ENCODE measurements at places on chromosomes 6 and 20.

- DNase-seq = no peak
These were observed 128.9 kb upstream of the ZNF184 start for GRCh38 chr6:27601668-27602254.

DNA sequence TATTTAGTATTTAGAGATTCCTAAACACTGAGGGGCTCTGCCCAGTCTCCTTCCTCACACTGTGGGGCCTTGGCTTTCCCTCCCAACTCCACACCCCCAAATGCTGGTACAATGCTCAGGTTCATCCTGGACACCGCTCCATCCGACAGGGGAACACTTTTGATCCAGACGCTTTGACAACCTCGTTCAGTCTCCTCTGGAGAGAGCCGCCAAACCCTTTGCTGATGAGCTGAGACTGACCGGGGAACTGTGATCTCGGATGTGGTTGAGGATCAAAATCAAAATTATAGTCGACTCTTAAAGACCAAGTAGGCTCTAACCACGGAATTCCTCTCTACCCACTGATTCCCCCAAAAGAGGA is 38.8 kb upstream of the HLA-E start:
- DNase-seq = no peak

- DNase-seq = no peak
These were observed 52.3 kb downstream of the PIGU start for GRCh38 chr20:34624629-34625028.

DNA sequence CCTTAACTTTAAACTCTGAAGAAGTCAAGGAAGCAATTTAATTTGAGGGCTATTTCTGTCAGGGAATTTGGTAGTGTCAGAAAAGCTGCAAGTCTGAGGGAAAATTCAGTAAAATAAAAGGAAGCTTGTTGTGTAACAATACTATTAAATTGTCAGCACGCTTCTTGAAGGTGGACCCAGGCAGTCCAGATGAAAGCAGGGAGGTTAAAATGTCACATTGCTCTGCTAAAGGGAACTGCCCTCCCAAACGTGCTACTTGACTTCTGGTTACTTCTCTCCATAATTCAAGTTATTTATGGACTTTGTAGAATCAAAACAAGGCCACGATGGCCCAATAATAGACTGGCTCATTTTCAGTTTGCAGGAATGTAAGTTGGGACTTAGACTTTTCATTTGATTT is 28.2 kb upstream of the ARMC2 start:
- DNase-seq = no peak

DNA sequence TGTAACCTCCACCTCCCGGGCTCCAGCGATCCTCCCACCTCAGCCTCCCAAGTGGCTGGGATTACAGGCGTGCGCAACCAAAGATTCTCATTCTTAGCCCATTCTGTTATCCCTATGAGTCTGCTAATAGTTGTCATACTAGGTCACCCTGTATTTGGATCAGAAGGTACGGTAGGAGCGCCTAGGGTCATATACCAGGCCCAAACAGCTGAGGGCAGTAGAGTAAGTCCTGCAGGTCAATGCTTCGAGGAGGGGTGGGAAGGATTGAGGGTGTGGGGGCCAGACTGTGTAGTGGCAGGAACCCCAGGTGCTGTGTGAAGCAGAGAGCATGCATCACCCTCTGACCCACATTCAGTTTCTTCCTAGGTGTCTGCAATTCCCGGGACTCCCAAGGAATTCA is 22.7 kb upstream of the POU5F1 start:
- no peak for DNase-seq

- DNase-seq = peak; percentile 21
These were observed 30.1 kb downstream of the SF3B5 start for GRCh38 chr6:144065213-144065660.

- no peak for DNase-seq
These were observed 10.9 kb upstream of the SLC2A12 start for GRCh38 chr6:134063121-134063965.

- no peak for DNase-seq
These were observed 9.9 kb upstream of the CDKN1A start for GRCh38 chr6:36668591-36668990.

GRCh38 chr6:122081921-122082320 is 317.5 kb upstream of the HSF2 start:
- DNase-seq = no peak

DNA sequence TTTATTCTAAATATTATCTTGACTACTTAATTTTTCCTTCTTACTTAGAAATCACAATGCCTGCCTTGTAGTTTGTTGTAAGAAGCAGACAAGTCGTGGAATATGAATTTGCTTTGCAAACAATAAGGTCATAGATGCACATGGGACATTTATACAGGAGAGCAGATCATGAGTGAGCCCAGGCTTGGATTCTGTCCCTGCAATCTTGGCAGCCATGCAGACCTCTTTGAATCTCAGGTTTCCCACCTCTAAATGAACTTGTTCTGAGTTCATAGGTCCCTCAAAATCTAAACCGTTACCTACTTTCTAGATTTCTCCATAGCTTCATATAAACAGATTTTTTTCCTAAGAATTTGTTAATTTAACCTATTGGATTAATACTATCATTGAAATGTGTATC is 19.5 kb downstream of the KIAA0408 start:
- no peak for DNase-seq

- DNase-seq = no peak
These were observed 23.1 kb upstream of the KCNB1 start for GRCh38 chr20:49505518-49505917.

DNA sequence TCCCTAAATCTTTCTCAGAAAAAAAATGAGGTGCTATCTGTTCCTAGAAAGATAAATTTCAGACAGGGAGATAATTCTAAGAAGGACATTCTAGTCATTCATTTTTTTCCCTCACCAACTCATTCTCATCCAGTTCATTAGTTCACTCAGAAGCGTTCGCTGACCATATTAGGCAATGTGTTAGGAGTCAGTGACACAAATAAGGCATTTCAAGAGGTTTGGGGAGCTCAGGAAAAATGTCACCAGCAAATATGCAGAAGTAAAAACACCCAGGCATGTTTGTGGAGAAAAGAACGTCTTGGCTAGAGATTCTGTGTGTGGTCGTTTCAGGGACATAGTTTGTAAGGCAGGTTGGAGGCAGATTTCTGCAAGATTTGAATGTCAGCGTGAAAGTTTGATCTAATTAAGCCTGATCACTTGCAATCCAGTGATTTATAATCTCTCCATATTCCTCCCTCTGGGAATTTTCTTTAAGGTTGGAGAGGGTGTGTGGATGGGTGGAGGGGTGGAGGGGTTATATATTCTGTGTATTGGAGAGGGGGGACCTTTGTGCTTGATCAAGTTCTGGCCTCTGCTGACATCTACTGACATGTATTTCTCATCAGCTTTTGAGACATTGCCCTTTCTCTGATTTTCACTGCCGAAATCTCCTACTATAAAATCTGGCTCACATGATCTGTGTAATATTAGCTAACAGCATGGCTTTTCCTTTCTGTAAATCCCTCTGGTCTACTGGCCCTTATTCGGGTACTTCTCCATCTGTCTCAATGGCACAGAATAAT is 3.6 kb downstream of the MYCT1 start:
- DNase-seq = no peak

DNA sequence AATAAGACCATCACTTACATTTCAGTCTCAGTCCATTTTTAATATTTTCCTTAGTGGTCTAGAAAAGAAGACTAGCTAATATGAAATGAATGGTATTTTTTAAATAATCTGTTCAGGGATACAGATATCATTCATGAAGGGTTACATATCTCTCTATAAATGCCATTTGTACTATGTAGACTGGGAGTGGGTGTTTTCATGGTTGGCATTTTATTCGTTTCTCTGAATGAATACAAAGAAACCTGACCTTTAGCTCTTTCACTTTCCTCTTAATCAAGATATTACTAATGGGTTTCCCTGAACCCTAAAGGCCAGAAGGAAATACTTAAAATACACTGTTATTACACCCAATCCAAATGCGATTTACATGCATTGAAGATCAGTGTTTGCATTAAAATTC is 788.9 kb downstream of the TBC1D32 start:
- no peak for DNase-seq

DNA sequence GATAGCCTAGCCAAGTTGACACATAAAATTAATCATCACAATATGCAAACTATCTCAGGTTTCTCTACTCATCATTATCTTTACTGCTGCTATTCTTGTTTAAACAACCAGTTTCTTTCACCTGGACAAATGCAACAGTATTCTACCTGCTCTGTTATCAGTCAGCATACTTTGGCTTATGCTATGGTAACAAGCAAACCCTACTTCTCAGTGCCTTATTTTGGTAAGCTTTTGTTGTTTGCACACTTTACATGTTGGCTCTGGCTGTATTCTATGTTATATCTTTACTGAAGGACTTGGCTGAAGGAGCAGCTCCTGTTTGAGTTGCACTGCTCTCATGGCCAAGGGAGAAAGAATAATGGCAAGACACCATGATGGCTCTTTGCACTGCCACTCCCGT is 463.1 kb downstream of the EPM2A start:
- no peak for DNase-seq

- no peak for DNase-seq
These were observed 15.8 kb upstream of the GPR6 start for GRCh38 chr6:109962271-109962670.

- DNase-seq = no peak
These were observed 20.0 kb downstream of the ZNF341 start for GRCh38 chr20:33751775-33752174.

DNA sequence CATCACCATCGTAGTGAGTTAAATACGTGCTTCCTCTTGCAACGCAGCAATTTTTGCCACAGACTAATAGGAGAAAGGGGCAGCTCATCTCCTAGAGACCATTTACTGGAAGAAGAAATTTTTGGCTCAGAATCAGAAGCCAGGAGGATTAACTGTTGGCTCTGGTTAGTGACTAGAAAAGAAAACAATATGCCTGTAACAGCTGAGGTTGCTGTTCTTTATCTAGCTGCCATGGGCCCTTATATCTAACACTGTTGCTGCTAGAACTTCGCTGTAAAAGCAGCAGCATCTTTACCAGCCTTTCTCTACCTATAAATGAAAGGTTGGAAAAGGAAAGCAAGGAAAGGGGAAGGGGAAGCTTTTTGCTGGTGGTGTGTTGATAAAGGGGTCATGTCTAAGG is 65.9 kb downstream of the FAM135A start:
- DNase-seq = no peak

GRCh38 chr6:79267128-79267527 is 32.6 kb upstream of the HMGN3 start:
- DNase-seq = no peak

DNA sequence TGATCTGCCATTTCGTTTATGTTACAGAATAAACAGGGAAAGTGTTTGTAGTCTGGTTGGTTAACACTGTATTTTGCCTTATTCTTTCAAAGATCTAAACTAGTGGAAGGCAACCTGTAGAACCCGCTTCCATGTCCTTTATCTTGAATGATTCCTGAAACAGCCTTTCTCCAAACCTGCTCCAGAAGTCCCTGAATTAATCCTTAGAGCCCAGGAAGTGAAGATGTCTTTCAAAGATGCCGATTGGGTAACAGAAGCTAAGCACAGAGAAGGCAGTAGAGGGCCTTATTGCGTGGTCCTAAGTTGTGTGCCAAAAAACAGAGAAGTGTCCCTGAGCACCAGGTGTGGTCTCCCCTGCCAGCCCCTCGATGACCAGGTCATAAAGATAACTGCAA is 19.2 kb upstream of the ZSCAN16 start:
- no peak for DNase-seq

DNA sequence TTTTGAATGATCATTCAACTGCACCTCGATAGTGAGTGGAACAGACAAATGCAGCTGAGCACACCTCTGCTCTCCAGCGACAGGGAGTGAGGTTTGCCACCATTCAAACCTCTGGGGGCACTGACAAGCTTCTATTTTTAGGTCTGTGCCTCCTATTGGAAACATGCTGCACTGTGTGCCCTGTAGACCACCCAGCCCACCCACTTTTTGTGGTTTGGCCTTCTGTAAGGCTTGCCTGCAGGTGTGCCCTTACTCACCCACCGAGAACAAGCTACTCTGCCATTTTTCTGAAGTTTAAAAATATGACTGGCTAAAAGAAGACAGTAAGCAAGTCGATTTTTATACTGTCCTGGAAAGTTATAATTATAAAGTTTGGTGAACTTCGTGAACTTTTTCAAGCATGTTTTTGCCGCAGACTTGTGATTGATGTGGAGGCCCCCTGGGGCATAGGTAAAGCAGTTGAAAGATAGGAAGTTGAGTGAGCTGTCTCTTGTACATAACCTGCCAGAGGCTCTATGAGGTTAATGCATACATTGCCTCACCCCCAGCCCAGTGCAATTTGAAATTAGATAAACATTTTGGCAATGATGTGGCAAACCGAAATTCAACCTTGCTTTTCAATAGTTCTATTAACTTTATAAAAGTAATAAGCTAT is 53.8 kb downstream of the ADGRG6 start:
- no peak for DNase-seq

GRCh38 chr20:46291401-46291800 is 16.9 kb downstream of the CDH22 start:
- no peak for DNase-seq

DNA sequence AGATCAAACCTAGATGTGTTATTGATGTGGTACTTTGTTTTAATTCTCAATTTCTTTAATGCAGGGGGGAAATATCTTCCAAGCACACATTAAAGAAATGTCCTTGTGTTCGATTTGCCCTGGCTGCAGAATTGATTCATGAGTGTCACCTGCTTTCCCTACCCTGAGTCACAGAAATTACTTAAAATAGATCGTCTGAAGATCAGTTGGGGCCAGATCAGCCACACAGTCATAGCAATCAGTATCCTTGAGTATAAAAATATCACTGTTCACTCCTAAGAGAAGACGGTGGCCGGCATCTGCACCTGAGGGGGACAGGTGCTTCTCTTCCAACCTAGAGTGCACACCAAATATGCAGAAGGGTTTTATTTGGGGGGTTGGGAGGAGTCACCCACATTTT is 115.2 kb upstream of the RIN2 start:
- no peak for DNase-seq

- DNase-seq = peak; percentile 49
These were observed 14.7 kb downstream of the UCKL1 start for GRCh38 chr20:63941282-63942081.

DNA sequence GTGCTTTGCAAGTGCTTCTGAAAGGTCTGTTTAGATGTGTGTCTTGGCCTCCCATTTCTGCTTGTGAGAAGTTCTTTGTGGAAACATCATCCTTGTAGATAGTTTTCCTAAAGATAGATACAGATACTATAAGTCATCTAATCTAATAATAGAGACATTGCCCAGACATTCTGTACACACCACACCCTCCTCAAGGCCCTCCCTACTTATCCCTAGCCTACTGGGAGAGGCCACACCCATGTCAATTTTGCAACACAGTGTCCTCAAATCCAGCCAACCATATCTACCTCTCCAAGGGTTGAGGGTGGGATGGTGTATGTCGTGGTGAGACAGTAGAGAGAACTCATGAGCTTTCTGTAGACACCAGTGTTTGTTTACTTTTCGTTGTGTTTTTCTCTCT is 6.2 kb downstream of the KDM1B start:
- DNase-seq = no peak

Measured in activated CD4-positive, alpha-beta T cell treated with anti-CD3 and anti-CD28 coated beads for 4 hours (primary cell).